ENCODE measurements at places on chromosomes 16 and 17.
A peak's percentile ranks its signal among the peaks of the same experiment; 100 is the strongest.

DNA sequence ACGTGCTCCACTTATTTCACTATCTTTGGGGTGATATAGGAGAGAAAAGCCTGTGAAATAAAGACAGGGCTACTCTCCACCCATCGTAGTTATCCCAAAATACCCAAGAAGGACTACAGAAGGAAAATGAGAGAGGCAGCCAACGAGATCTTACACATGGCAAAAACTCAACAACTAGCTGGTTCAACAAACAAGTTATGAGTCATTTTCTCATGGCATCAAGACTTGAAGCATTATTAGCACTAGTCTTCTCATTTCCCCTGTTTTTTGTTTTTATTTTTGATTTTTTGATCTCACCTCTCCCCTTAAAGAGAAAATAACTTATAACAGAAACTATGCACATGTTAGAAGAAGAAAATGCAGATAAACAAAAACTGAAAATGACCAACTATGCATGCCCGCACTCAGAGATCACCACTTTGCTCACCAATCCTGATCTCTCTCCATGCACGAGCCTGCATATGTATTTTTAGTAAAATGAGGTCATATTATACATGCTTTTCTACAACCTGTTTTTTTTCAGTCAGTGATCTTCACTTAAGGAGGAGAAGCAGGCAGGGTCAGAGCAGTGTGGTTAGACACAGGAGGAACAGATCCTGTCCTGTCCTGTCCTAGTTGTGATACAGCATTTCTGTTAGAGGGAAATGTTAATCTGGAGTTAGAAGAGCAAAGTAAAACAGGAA is 22.8 kb downstream of the FAM117A start:
- H3K4me1 ChIP-seq = peaks cover 95% of the 10 kb centered on the region
- DNase-seq = no peak
- H3K27me3 ChIP-seq = no peaks in the 10 kb centered on the region
- H3K4me3 ChIP-seq = peak overlapping the region; percentile 81

- DNase-seq = no peak
- no peaks in the 10 kb centered on the region for H3K27me3 ChIP-seq
- no peaks in the 10 kb centered on the region for H3K36me3 ChIP-seq
- no peaks in the 10 kb centered on the region for H3K4me1 ChIP-seq
- no peak overlapping the region for H3K27ac ChIP-seq
These were observed 10.6 kb downstream of the RBFOX1 start for GRCh38 chr16:7343243-7343642.

GRCh38 chr16:25260416-25260815 is 2.8 kb upstream of the ZKSCAN2 start:
- H3K4me1 ChIP-seq = peaks cover 43% of the 10 kb centered on the region
- no peak overlapping the region for H3K4me3 ChIP-seq
- H3K27ac ChIP-seq = no peak overlapping the region
- H3K36me3 ChIP-seq = peaks cover 6% of the 10 kb centered on the region
- H3K27me3 ChIP-seq = no peaks in the 10 kb centered on the region

GRCh38 chr17:31061678-31062077 is 33.1 kb upstream of the NF1 start:
- no peaks in the 10 kb centered on the region for H3K36me3 ChIP-seq
- H3K27me3 ChIP-seq = no peaks in the 10 kb centered on the region
- H3K4me1 ChIP-seq = no peaks in the 10 kb centered on the region
- no peak for DNase-seq
- H3K4me3 ChIP-seq = no peak overlapping the region

- DNase-seq = no peak
- H3K4me1 ChIP-seq = no peaks in the 10 kb centered on the region
- H3K4me3 ChIP-seq = no peak overlapping the region
- H3K36me3 ChIP-seq = no peaks in the 10 kb centered on the region
These were observed 535.3 kb upstream of the SOX9 start for GRCh38 chr17:71585540-71585939.

- H3K27me3 ChIP-seq = no peaks in the 10 kb centered on the region
- no peak overlapping the region for H3K4me3 ChIP-seq
- H3K4me1 ChIP-seq = no peaks in the 10 kb centered on the region
- no peaks in the 10 kb centered on the region for H3K36me3 ChIP-seq
These were observed 17.2 kb downstream of the IQCK start for GRCh38 chr16:19735074-19735867.

DNA sequence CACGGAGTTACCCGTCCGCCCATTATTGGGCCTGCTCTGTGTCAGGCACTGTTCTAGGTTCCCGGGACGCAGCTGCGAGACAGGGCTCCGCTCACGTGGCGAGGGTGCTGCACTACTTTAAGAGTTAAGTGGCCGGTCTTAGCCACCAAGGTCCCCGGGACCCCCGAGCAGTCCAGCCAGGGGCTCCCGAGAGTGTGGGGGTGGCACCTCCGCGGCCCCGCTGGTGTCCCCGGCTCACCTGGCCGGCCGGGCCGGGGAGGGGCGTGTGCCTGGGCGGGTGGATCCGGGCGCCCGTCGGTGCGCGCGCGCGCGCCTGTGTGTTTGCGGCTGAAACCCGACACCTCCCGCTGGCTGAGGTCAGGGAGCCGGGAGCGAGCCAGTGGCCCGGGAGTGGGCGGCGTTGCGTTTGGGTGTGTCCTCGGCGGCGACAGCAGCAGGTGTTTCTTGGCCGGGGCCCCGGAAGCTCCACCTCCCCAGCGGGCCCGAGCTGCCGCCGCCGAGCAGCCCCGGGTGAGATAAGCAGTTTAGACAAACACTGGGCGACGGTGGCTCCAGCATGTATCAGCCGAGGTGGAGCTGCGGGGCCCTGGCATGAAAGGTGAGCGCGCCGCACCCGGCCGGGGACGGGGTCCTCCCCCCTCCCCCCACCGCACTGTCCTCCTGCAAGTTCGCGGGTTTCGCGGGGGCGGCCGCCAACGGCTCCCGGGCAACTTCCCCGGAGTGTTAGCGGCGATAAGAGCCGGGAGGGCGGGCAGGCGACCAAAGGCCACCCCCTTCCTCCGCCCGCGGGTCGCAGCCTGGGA is at the start of gene GSE1:
Gene GSE1, plus strand, starts transcription at position 522 of the 803 bp plus-strand sequence. Its CDS starts 70 bp downstream, at position 592.
- no peaks in the 10 kb centered on the region for H3K36me3 ChIP-seq
- peaks cover 49% of the 10 kb centered on the region for H3K4me1 ChIP-seq
- H3K27me3 ChIP-seq = no peaks in the 10 kb centered on the region
- H3K27ac ChIP-seq = peak within 1 kb of the TSS; percentile 69

GRCh38 chr16:19179546-19180490 is 11.8 kb downstream of the SYT17 start:
- no peak for DNase-seq
- H3K36me3 ChIP-seq = no peaks in the 10 kb centered on the region
- no peak overlapping the region for H3K4me3 ChIP-seq
- H3K4me1 ChIP-seq = no peaks in the 10 kb centered on the region

DNA sequence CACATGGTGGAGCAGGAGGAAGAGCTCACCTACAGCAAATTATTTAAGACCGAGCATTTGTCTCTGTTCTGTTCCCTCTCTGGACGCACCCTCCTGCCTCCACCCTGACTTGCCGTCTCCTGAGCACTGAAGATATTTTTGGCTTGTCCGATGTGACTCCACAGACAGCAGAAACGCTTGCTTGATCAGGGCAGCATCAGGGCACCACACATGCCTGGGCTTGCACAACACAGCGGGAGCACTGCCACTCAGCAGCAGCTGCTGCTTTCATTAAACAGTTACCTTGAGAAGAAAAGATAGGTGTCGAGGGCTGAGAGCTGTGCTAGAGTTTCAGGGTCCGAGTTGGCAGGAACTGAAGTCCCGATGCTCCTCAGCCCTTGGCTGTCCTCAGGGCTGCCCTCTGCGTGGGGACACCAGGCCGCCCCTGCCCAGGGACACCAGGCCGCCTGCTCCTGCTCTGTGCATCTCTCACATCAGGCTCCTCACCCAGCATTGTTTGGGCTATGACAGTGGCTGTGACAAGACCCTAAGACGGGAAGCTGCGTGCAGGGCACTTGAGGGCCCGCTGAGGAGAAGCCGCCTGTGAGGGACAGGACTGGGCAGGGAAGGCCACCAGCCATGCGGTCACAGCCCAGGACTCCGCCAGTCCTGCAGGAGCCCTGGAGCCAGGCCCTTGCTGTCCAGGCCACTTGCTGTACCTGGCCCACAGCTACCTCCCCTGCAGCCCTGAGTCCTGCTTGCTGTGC is 21.3 kb upstream of the CDH15 start:
- DNase-seq = no peak
- no peak overlapping the region for H3K27ac ChIP-seq
- no peaks in the 10 kb centered on the region for H3K36me3 ChIP-seq
- no peaks in the 10 kb centered on the region for H3K27me3 ChIP-seq
- H3K4me3 ChIP-seq = no peak overlapping the region

DNA sequence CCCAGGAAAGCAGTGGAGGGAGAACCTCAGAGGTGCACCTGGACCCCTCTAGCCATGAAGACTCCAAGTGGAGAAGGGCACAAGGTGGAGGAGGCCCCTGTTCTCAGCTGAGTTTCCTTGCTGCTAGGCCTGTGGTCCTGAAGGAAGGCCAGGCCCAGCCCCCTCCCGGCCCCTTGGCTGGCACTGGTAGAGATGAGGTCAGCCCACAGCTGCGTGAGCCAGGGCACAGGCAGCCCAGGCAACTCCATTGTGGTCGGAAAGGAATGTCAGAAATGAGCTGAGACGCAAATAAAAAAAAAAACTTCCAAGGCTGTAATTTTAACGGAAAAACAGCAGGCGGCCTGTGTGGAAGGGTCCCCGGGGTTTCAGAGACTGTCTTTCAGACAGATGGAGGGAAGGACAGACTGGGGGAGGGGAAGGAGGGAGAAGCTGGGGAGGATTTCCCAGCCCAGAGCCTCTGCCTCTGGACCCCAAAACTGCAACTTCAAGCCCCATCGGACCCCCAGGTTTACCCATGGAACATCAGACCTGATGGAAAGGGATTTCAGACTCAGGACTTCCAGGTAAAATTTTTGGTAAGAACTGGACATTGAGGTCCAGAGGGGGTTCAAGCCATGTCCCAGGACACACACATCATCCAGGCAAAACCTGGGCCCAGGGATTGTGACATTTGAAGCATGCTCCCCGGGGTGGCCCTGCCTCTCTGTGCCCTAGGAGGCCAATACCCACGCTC is 25.6 kb upstream of the MRPS23 start:
- H3K36me3 ChIP-seq = no peaks in the 10 kb centered on the region
- H3K4me1 ChIP-seq = peaks cover 4% of the 10 kb centered on the region
- peaks cover 9% of the 10 kb centered on the region for H3K27me3 ChIP-seq

DNA sequence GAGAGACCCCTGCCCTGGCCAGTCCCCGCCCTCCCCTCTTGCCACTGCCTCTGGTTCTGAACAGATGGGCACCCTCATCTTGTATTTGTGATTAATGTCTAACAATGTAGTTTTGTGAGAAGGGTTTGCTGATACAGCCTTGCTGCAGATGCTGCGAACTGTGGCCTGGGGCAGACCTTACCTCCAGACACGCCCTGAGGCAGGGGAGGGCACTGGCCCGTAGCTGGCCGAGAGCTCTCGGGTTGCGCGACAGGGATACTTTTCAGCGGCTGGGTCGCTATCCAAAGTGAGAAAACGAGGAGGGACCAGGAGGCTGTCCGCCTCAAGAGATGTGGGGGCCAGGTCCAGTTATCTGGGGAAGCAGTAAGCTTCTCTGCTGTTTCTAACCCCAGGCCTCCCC is 21.9 kb downstream of the STH start:
- DNase-seq = no peak
- H3K27me3 ChIP-seq = no peaks in the 10 kb centered on the region
- no peaks in the 10 kb centered on the region for H3K36me3 ChIP-seq
- H3K27ac ChIP-seq = peak overlapping the region; percentile 72

DNA sequence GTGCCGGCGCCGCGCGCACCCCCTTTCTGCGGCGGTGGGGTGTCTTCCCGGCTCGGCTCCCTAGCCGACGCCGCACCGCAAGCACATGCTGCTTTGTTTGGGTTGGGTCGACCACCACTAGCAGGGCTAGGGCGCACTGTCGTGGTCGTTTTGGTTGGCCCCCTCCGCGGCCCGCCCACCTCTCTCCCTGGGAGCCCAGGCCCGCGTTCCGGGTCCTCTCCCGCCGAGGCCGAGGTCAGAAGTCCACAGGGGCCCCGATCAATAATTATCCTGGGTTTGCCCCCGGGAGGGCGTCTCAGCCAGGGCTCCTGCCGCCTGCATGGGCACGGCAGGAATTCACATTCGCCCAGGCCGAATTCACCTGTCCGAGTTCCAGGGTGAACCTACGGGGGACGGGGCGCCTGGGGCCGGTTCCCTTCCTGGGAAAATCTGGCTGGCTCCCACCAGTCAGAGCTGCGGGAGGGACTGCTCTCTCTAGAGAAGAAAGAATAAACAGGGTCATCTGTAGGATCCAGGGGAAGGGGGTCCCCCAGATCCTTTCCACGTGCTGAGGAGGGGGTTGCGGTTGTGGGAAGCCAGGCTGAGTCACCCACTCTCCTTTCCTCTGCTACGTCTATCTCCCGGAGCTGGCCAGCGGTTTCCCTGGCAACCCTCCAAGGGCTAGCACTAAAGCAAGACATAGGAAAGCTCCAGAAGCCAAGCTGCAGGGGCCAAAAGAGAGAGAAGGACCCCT is 584 bp upstream of the STAT5B start:
- H3K27me3 ChIP-seq = no peaks in the 10 kb centered on the region
- H3K27ac ChIP-seq = peak overlapping the region; percentile 64
- peaks cover 42% of the 10 kb centered on the region for H3K4me1 ChIP-seq
- DNase-seq = no peak
- H3K36me3 ChIP-seq = no peaks in the 10 kb centered on the region
- peak overlapping the region; percentile 65 for H3K4me3 ChIP-seq

DNA sequence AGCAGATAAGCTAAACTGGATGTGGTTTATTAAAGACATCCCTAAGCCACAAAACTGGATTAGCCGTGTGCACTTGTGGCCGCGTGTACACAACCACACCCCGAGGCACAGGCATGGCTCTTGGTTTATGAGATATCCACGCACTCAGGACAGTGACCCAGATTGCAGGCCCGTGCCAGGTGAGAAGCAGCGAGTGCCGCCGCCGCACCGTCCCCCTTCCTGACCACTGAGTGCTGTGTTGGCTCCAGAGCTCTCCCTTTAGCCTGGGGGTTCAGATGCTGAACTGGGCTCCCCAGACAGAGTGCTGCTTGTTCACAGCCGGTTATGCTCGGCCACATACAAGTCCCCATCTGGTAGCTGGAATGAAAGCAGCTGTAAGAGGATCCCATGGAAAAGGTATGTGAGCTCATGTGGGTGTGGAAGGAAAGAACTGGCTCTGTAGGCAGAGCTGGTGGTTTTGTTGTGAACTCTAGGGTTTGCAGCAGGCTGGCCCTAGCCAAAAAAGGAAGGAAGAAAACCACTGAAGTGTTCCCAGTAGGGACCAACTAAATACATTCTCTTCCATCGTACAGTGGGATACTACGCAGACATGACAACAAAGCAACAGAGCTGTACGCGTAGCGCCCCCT is 29.5 kb downstream of the KNOP1 start:
- peaks cover 12% of the 10 kb centered on the region for H3K36me3 ChIP-seq
- DNase-seq = no peak
- peaks cover 30% of the 10 kb centered on the region for H3K4me1 ChIP-seq
- H3K27me3 ChIP-seq = no peaks in the 10 kb centered on the region

DNA sequence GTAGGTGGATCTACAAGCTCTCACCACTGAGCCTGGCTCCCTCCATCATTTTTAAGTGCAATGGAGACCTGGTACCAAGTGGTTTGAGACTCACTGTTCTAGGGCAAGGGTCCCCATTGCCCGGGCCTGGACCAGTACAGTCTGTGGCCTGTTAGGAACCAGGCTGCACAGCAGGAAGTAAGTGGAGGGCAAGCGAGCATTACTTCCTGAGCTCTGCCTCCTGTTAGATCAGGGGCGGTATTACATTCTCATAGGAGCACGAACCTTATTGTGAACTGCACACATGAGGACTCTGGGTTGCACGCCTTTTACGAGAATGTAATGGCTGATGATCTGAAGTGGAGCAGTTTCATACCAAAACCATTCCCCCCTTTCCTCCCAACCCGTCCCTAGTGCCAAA is 6.8 kb upstream of the ZNF594 start:
- H3K4me1 ChIP-seq = peaks cover 8% of the 10 kb centered on the region
- H3K27ac ChIP-seq = no peak overlapping the region
- no peak for DNase-seq
- H3K36me3 ChIP-seq = no peaks in the 10 kb centered on the region

GRCh38 chr17:80724775-80725266 is 180.2 kb downstream of the RPTOR start:
- H3K27me3 ChIP-seq = no peaks in the 10 kb centered on the region
- no peak for DNase-seq
- H3K27ac ChIP-seq = no peak overlapping the region
- H3K4me1 ChIP-seq = peaks cover 19% of the 10 kb centered on the region
